ENCODE measurements at places on chromosomes 4 and X.

GRCh38 chrX:136731207-136731782 is 49.4 kb downstream of the ARHGEF6 start:
- no peak for DNase-seq

DNA sequence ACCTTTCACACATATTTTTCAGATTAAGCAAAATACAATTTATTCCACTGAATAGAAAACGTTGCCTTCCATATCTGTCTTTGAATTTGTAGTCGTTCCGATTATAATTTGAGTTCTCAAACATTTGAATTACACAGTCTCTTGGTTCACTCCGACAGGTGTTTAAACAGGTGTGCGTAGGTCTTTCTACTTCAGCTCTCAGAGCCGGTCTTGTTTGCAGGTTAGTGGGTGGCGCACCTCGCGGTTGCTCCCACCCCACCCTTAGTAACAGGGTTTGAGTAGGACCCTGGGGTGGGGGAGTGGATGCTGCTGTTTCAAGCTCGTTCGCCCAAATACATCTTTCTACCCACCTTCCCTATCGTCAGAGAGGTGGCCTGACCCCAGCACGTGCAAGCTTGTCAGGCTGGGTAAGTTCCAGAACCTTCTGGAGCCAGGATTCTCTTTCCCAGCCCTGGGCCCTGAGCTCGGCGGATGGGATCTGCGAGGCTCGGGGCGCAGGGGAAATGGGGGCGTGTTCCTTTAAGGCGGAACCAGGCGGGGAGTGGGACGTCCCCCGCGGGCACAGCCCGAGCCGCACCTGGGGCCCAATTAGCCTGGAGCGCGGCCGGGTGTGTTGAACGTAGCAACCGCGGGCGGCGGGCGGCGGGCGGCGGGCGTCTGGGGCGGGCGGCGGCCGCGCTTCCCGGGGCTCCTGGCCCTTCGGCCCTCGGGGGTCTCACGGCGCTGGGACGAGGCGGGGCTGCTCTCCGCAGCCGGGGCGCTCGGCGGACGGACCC is at the start of gene FAM149A:
Gene FAM149A, plus strand, starts transcription at position 591 of the 776 bp plus-strand sequence.
- DNase-seq = peak; percentile 64

- peak; percentile 67 for DNase-seq
These were observed 47.8 kb upstream of the SETD7 start for GRCh38 chr4:139603576-139604410.

DNA sequence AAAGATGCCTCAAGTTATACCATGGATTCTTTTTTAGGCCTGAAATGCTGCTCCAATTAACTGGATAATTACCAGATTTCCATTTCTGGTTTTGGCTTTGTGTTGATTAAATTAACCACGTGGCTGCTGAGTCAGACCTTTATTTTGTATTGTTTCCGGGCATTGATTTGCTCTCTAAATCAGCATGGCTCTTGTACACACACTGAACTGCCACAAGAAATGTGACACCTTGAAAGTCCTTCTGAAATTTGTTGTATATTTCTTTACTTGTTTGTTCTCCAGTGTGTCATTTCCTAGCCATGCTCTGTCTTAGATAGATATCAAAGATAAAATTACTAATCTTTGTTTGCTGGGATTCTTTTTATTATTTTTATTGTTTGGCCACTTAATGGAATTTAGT is 11.7 kb downstream of the MTTP start:
- no peak for DNase-seq
